ENCODE measurements at places on chromosomes 7 and 10.
A peak's percentile ranks its signal among the peaks of the same experiment; 100 is the strongest.

- no peak for DNase-seq
Observed at GRCh38 chr10:79176052-79176501, 107.3 kb downstream of the ZMIZ1 start.

GRCh38 chr10:124302951-124303505 is 115.7 kb downstream of the OAT start:
- DNase-seq = no peak

- no peak for DNase-seq
Observed at GRCh38 chr7:100818366-100818765, 9.0 kb downstream of the EPHB4 start.

- no peak for DNase-seq
Observed at GRCh38 chr10:131810805-131811629, 89.8 kb upstream of the PPP2R2D start.

- no peak for DNase-seq
Observed at GRCh38 chr10:43931308-43931930, 282.7 kb upstream of the ZNF32 start.

- no peak for DNase-seq
Observed at GRCh38 chr7:129925416-129926002, 27.3 kb downstream of the UBE2H start.

DNA sequence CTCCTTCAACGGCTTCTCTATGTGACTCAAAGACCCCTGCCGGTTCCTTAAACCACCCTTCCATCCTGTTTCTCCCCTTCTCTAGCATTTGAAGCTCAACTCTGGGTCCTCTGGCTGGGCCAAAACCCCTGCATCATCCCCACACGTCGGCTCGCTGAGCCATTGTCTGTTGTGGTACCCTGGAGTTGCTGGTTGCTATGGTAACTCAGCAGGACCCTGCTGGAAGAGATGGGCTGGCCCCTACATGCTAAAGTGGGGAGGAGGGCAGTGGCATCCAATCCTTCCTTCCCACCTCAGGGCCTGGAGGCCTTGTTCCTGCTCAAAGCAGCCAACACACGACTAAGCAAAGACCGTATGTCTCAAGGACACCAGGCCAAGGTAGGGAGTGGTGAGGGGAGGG is 452.5 kb downstream of the PLXNA4 start:
- no peak for DNase-seq

DNA sequence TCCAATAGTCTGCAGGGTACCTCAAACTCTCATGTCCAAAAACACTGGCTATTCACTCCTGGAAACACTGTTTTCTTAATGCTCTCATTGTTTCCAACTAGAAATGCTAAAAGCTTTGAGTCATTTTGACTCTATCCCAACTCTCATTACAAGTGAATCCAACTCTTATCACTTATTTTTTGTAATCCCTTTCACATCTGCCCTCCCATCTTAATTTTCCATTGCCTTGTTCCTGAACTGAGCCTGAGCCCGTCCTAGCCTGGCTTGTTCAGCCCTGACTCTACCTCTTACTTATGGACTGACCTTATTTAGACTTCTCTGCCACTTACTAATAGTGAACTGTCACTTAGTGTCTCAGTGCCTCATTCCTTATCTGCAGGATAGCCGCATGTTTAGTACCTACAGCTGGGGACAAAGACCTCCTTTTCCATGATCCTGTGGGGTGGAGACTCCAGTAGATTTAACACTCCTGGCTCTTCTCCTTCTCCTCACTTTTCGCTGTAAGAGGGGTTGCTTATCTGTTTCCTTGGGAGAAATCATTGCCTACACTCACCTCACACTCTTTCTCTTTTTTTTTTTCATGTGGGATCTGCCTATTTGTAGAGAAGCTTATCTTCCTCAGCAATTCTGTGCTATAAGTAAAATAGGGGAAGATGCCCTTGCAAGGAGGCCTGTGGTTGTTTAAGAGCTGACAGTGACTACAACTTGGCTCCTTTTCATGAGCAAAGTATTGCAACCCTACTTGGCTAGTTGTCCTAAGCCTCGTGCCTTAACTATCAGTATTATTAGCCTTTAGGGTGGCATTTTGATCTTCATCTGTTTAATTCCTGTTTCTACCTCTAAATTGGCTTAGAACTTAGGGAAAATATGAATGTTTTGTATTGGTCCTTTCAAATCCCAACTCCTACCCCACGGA is 56.4 kb downstream of the SLC16A12 start:
- DNase-seq = no peak

GRCh38 chr10:42935466-42935865 is 141.4 kb upstream of the RET start:
- no peak for DNase-seq

GRCh38 chr7:151454305-151454704 is 14.4 kb upstream of the CRYGN start:
- DNase-seq = no peak

DNA sequence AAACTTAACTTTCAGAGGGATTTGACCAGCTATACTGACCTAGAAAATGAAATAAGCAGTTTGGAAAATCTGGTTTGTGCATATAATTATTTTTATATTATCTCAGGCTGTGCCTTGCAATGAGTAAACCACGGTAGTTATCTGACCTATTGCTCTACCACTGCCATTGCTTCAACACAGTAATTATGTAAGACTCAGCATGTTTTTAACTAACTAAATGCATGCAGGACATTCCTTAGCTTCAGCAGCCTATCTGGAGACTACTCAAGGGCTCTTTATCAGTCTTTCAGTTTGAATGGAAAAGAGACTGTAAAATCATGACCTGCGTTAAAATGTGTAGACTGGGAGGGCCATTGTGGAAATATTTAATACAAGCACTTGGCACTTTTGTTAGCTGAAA is 22.5 kb downstream of the CHN2 start:
- DNase-seq = no peak

- no peak for DNase-seq
Observed at GRCh38 chr7:30142710-30143109, 7.9 kb downstream of the MTURN start.

- no peak for DNase-seq
Observed at GRCh38 chr10:36036137-36036536, 394.0 kb upstream of the FZD8 start.

DNA sequence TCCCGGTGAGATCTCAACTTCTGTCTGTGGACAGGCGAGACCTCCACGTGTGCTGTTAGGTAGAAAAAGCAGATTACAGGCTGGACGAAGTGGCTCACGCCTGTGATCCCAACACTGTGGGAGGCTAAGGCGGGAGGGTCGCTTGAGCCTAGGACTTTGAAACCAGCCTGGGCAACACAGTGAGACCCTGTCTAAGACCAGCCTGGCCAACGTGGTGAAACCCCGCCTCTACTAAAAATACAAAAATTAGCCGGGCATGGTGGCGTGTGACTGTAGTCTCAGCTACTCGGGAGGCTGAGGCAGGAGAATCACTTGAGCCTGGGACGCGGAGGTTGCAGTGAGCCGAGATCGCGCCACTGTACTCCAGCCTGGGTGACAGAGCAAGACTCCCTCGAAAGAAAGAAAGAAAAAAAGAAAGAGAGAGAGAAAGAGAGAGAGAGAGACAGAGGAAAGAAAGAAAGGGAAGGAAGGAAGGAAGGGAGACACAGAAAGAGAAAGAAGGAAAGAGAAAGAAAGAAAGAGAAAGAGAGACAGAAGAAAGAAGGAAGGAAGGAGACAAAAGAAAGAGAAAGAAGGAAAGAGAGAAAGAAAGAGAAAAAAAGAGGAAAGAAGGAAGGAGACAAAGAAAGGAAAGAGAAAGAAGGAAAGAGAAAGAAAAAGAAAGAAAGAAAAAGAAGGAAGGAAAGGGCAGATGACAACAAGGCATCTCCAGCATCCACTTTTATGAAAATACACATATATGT is 29.6 kb upstream of the SUN1 start:
- no peak for DNase-seq

- DNase-seq = no peak
Observed at GRCh38 chr7:87047-87446, 105.3 kb upstream of the FAM20C start.

DNA sequence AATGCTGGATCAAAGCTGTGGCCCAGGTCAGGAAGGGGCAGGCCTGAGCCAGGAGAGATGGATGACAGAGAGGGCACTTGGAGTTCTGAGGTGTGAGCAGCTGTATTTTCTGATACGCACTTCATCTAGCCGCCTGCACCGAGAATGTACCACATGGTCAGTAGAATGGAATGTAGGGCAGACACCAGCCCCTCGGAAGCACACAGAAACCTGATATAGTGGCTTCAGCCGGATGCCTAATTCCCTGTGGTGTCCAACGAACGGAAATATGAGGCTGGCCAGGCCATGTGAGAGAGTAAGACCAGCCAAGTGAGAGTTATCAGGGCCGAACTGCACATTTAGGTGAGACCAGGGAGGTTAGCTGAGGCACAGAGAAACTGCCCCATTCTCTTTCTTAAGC is 46.7 kb upstream of the PLCE1 start:
- no peak for DNase-seq

- DNase-seq = no peak
Observed at GRCh38 chr7:99036546-99037111, 107.3 kb downstream of the SMURF1 start.

GRCh38 chr10:111146025-111146640 is 69.3 kb downstream of the ADRA2A start:
- no peak for DNase-seq

GRCh38 chr7:68518060-68518459 is 1080.2 kb upstream of the AUTS2 start:
- DNase-seq = no peak

GRCh38 chr7:5425507-5426225 is 2.0 kb upstream of the TNRC18 start:
- DNase-seq = peak; percentile 88

GRCh38 chr10:13298748-13299436 is 972 bp downstream of the PHYH start:
- no peak for DNase-seq

DNA sequence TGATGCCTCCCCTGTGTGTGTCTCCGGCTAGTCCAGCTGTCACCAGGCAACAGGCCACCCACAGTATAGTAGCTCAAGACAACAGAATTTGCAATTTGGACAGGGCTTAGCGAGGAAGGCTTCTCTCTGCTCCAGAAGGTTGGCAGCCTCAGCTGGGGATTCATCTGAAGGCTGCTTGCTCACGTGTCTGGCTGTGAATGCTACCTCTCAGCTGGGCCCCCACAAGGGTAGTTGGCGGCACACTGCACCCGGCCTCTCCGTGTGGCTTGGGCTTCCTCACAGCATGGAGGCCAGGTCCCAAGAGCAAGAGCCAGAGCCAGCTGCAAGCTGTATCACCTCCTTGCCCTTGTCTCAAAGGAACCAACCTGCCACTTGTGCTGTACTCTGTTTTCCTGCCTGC is 19.2 kb downstream of the ECHDC3 start:
- no peak for DNase-seq

DNA sequence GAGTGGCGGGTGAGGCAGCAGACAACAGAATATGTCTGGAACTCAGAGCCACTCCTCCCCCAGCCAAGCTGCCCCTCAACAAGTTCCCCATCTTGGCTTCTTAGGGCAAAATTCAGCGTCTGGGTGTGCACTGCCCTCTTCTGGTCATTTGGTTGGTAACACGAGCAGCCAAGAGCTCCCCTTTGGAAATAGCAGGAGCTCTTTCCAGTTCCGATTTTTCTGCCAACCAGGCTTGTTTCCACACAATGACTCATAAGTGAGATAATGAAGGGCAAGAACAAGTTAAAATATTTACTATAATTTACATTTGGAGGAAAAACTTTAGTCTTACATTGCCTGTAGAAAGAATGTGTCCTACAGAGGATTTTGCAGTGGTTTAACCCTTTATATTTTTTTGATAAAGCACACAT is 70.5 kb downstream of the ADCYAP1R1 start:
- DNase-seq = peak; percentile 67

GRCh38 chr10:91590904-91591796 is 41.7 kb downstream of the PPP1R3C start:
- peak; percentile 12 for DNase-seq

DNA sequence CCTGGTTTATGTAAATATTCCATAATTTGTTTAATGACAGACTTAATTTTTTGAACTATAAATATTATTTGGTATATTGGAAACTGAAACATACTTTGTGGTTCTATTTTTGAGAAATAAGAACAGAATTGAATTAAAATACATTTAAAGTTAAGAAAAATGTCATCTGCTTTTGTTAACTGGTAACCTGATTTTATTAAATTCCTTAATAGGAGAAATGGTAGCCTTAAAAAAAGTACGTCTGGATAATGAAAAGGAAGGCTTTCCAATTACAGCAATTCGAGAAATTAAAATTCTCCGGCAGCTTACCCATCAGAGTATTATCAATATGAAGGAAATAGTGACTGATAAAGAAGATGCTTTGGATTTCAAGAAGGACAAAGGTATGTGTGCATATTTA is 51.6 kb downstream of the CDK13 start:
- no peak for DNase-seq

- no peak for DNase-seq
Observed at GRCh38 chr10:46515793-46516192, 40.7 kb downstream of the GPRIN2 start.

DNA sequence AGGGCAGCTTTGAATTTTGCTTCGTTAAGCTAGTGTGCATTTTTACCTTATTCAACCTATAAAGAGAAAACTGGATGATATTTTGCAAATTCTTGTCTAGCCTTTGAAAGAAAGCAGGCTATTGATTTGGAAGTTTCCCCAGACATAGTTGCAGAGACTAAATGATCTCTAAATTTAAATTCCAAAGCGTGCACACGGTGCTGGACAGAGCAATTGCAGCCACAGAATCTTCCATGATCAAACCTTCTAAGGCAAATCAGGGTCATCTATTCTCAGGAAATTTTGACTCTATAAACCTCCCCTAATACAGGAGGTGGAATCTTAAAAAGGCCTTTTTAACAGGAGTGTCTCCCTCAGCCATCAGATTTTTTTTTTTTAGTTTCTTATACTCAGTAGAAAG is 159.9 kb downstream of the MDFIC start:
- DNase-seq = no peak

DNA sequence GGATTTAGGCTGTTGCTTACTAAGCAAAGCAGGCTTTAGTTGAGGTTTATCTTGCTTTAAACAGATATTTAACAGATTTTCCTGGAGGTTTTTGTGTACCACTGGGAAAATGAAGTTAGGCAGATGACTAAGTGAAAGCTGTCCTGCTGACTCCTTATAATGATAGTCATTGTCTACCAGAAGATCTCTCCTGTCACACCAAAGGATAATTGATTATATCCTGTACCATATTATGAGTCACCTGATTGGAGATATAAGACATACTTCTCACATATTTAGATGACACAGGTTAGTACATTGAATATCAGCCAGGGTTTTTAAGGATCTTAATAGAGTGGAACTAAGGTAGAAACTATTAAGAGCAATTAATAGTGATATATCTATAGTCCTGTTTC is 68.4 kb downstream of the PTEN start:
- no peak for DNase-seq

DNA sequence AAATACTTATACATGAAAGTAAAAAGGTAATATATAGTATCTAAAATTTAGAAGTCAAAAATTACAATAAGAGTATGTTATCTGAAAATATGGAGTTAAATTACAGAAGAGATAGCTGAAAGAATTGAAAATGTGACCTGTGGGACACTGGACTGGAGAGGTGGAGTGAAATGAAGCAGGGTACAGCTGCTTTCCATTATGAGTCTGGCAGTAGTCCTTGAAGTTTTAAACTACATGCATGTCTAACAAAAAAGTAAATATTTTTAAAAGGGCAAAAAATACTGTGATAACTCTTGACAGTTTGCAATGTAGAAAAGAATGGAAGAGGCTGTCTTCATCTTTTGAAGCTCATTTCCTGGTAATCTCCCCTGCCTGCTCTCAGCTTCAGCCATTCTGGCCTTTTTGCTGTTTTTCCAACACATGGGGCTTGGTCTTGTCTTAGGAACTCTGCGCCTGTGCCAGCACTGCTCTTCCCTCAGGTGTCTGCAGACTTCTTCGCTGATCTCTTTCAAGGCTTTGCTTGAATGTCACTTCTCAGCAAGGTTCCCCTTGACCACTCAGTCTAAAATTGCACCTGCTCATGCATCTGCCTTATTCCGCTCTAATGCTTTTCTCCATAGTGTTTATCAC is 36.9 kb downstream of the PTPRZ1 start:
- no peak for DNase-seq

All from NCI-H1092 (cell line).